Smooth muscle cell of trachea (primary cell): ENCODE measurements at places on chromosomes 4 and X. TPM values are rescaled to one million over a fixed set of nuclear protein-coding genes. Genes with fewer than 3 reads are reported as not detected.

The STPG2 gene
- total RNA-seq, result under 0.01 TPM in 1 of 2 replicates, not detected in the other

The AMBN gene
- not detected in 2 replicates for total RNA-seq

The RPS6KA6 gene
- total RNA-seq, result 3.1 and 3.3 TPM in 2 replicates

The FAM53A gene
- 2.3 TPM in 2 replicates for total RNA-seq

The WDFY3 gene
- total RNA-seq, result 72.7 and 99.1 TPM in 2 replicates

The HEPH gene
- total RNA-seq, result 57.7 and 116 TPM in 2 replicates

The F8A1 gene
- 8.3 TPM in 1 of 2 replicates, not detected in the other for total RNA-seq
